ENCODE measurements at places on chromosomes 6 and 20.

- no peak for DNase-seq
Measured at GRCh38 chr6:112407101-112407590, 60.0 kb downstream of the RFPL4B start.

- no peak for DNase-seq
Measured at GRCh38 chr6:93366506-93366905, 52.9 kb downstream of the EPHA7 start.

GRCh38 chr6:56959938-56960337 lies 5.0 kb downstream of the BEND6 start:
- no peak for DNase-seq

GRCh38 chr6:15712797-15713196 lies 50.0 kb upstream of the DTNBP1 start:
- no peak for DNase-seq

GRCh38 chr6:33993091-33993490 lies 152.8 kb downstream of the GRM4 start:
- DNase-seq = no peak

- DNase-seq = no peak
Measured at GRCh38 chr6:103264020-103264419, 1595.7 kb downstream of the HACE1 start.

DNA sequence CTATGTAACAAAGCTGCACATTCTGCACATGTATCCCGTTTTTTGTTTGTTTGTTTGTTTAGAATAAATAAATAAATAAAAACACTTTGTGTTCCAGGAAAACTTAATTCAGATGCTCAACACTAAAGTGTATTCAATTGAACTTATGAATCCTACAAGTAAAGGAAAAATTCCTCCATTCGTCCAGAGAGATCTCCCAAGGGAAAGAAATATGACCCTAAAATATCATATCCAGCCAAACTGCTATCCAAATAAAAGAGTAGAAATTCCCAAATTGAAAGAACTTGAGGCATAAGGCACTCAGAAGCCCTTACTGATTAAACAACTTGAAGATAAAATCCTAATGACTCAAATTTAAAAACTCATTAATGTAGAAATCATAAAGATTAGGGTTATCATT lies 90.4 kb downstream of the MOXD1 start:
- no peak for DNase-seq
